ENCODE measurements at places on chromosomes 4 and X.

DNA sequence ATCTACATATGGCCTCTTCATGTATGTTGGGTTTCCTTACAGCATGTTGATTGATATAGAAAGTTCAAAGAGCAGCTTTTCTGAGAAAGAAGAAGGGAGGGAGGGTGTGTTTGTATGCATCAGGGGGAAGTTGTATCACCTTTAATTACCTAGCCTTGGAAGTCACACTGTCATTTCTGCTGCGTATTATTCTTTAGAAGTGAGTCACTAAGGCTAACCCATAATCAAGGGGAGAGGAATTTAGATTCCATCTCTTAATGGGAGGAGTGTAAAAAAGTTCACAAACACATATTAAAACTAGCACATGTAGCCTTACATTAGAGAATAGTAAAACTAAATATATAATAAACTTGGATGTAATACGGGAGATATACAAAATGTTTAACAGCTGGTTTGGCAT, 86.5 kb upstream of the CBLL2 start:
- DNase-seq, result no peak

GRCh38 chr4:168847771-168848502, 162.1 kb downstream of the CBR4 start:
- DNase-seq, result no peak

DNA sequence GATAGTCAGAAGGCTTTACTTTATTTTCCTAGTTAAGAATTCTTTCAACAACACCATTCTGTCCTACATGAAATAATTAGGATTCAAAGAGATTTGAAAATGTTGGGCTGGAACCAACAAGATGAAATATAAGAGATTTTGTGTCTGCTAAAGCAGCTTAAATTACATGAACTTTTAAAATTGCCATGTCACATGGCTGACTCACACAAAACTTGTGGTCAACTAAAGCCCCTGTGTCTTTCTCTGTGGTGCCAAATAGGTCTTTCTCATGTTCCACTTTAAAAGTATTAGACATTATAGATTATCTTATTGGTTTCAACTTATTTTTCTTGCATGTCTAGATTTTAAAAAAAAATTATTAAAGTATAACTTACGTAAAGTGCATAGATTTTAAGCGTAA, 60.8 kb upstream of the FHL1 start:
- peak; percentile 9 for DNase-seq

GRCh38 chr4:26372076-26372475, 51.3 kb downstream of the RBPJ start:
- DNase-seq, result no peak
